Activated CD4-positive, alpha-beta T cell treated with anti-CD3 and anti-CD28 coated beads, Interleukin-2, amount 10 ng/mL, durations not matched to agents 7 days and 5 days (primary cell): ENCODE measurements at places on chromosomes 7 and 10. TPM values are rescaled to one million over a fixed set of nuclear protein-coding genes. Genes with fewer than 3 reads are reported as not detected.

GRCh38 chr7:153445641-153446040, 606.6 kb upstream of the DPP6 start:
- H3K27me3 ChIP-seq = no peaks in the 10 kb centered on the region
- DNase-seq = no peak
- H3K4me1 ChIP-seq = no peaks in the 10 kb centered on the region
- H3K27ac ChIP-seq = no peak overlapping the region

DNA sequence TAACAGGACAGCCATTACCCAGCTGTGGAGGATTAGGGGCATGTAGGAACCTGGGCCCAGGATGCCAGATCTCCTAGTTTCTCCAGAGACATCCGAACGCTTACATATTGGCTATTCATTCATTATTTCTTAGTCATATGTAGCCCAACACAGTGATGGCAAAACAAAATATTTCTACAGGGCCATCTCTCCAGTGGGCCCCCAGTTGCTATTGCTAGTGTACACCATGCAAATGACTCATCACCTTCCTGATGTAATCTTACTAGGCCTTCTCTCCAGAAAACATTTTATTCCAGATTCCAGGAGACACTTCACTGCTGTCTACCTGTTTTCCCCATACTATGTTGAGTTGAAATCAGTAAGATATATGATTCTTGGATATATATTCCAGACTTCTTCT, 201.7 kb downstream of the PLXDC2 start:
- no peaks in the 10 kb centered on the region for H3K36me3 ChIP-seq
- H3K27me3 ChIP-seq = no peaks in the 10 kb centered on the region
- H3K4me1 ChIP-seq = no peaks in the 10 kb centered on the region
- DNase-seq = no peak
- no peak overlapping the region for H3K4me3 ChIP-seq

NPY gene
- total RNA-seq = not detected

DGKI gene
- total RNA-seq = 0.06 TPM

DNA sequence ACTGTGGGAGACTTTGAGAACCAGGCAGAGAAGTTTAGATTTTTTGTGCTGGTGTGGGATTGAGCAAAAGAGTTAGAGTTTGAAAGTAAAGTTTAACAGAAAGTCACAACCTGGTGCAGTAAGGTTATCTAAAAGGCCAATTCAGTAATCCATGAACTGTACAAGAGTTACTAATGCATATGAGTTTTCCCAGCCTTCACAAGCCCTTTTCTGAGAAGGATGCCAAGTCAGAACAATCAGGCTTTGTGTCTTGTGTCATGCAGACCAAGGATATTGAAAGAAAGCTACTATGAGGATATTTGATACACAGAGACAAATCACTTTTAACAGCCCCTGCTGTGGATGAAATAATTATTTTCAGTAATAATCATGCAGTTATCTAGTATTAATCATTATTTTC, 68.8 kb upstream of the MYO3A start:
- H3K27ac ChIP-seq = no peak overlapping the region
- no peaks in the 10 kb centered on the region for H3K27me3 ChIP-seq
- H3K4me1 ChIP-seq = no peaks in the 10 kb centered on the region
- no peaks in the 10 kb centered on the region for H3K36me3 ChIP-seq
- DNase-seq = no peak

GRCh38 chr10:48508791-48509772, 95.8 kb downstream of the ARHGAP22 start:
- H3K27ac ChIP-seq = no peak overlapping the region
- H3K27me3 ChIP-seq = peaks cover 3% of the 10 kb centered on the region
- H3K4me1 ChIP-seq = no peaks in the 10 kb centered on the region
- H3K36me3 ChIP-seq = no peaks in the 10 kb centered on the region
- no peak for DNase-seq
- no peak overlapping the region for H3K4me3 ChIP-seq

DNA sequence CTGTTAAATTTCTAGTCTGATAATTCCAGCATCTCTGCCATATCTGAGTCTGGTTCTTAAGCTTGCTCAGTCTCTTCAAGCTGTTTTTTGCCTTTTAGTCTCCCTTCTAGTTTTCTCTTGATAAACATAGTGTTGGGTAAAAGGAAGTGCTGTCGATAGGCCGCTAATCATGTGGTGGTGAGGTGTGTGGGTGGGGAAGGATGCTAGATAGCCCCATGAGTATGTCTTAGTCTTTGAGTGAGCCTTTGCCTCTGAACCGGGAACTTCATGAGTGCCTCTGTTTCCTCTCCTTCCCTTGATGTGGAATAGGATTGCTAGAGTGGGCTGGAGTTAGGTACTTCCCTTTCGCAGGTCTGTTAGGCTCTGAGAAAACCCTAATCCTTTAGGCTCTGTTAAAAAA, 441.8 kb downstream of the INHBA start:
- DNase-seq = no peak
- H3K4me1 ChIP-seq = peaks cover 1% of the 10 kb centered on the region
- no peaks in the 10 kb centered on the region for H3K27me3 ChIP-seq
- no peak overlapping the region for H3K4me3 ChIP-seq

GRCh38 chr7:23335136-23335535, 36.0 kb downstream of the MALSU1 start:
- no peaks in the 10 kb centered on the region for H3K4me1 ChIP-seq
- H3K27ac ChIP-seq = no peak overlapping the region
- no peak overlapping the region for H3K4me3 ChIP-seq
- no peak for DNase-seq
- H3K27me3 ChIP-seq = peaks cover 19% of the 10 kb centered on the region
- H3K36me3 ChIP-seq = no peaks in the 10 kb centered on the region

GRCh38 chr10:77363210-77363609, 274.4 kb downstream of the KCNMA1 start:
- H3K27me3 ChIP-seq = no peaks in the 10 kb centered on the region
- no peaks in the 10 kb centered on the region for H3K4me1 ChIP-seq

- H3K4me3 ChIP-seq = peak overlapping the region; percentile 76
- peak overlapping the region; percentile 94 for H3K27ac ChIP-seq
- no peaks in the 10 kb centered on the region for H3K27me3 ChIP-seq
- DNase-seq = peak; percentile 84
Observed at GRCh38 chr7:99624484-99624883, 7.7 kb downstream of the ZSCAN25 start.

- no peak for DNase-seq
- no peak overlapping the region for H3K27ac ChIP-seq
- peaks cover 4% of the 10 kb centered on the region for H3K27me3 ChIP-seq
Observed at GRCh38 chr7:39721345-39721744, 98.0 kb downstream of the RALA start.

DNA sequence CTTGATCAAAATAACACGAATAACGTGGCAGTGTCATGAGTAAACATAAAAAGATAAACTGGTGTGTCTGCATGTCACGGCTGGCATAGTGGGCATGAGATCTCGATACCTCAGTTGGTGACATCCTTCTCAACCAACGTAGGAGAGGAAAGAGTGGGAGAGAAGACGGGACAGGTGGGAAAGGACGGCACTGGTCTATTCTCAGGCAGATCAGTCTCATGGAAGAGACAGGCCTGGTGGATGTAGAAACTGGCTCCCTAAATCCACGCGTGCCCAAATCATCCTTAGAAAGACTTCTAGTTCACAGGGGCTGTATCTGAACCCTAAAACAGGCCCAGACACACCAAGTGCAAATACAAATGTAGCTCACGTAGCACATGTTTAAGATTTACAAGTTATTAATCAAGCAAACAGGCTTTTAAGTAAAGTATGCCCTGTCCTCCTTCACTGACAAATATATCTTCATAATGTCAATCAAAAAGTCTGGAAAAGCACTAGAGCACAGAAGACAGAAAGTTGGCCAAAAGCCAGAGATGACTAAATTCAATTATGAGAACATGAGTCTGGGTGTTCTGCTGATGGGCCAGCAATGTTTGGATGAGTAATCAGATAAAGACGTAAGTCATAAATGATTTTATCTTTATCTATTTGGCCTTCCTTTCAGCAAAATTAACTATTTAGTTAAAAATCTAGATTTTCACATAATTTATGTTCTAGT, 56.3 kb downstream of the SFMBT2 start:
- H3K27ac ChIP-seq = no peak overlapping the region
- H3K27me3 ChIP-seq = no peaks in the 10 kb centered on the region
- H3K36me3 ChIP-seq = peaks cover 47% of the 10 kb centered on the region
- H3K4me3 ChIP-seq = no peak overlapping the region
- DNase-seq = no peak

DNA sequence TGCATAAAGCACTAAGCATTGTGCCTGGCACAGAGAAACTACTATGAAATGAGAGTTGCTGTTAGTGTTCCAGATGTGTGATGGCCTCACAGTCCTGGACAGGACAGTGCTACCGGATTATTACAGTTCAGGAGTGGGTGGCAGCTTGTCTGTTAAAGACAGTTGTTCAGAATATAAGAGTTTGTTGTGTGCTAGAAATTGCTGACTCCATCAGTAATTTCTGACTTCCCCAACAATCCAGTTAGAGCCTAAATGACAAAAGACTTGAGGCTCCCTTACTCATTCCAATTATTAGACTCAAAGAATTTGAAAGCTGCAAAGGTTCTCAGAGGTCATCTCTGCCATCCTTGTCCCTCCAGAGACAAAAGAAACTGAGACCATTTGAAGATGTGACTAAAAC, 34.3 kb upstream of the DNAJB12 start:
- H3K4me3 ChIP-seq = no peak overlapping the region
- H3K27ac ChIP-seq = no peak overlapping the region
- DNase-seq = no peak
- no peaks in the 10 kb centered on the region for H3K4me1 ChIP-seq
- H3K36me3 ChIP-seq = no peaks in the 10 kb centered on the region
- no peaks in the 10 kb centered on the region for H3K27me3 ChIP-seq

DNA sequence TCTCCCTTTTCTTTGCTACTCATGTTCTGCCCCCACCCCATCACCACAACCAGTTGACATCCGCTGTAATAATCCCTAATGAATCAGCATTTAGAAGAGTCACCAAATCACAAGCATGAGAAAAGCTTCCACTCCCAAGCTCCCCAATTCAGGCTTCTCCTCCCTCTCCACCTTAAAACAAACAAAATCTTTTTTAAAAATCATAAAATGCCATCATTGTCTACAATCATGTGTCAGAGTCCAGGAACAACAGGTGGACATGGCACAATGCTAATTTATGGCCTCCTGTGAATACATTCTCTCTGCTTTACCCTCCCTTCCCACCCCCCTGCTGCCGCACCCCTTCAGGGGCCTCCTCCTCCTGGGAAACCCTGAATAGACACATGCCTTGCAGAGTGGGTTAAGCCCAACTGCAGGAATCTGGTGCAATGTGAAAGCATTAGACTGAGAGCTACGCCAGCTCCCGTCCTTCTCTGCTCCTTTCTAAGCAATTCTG, 3.7 kb downstream of the LRRC4 start:
- H3K27ac ChIP-seq = no peak overlapping the region
- H3K4me1 ChIP-seq = peaks cover 9% of the 10 kb centered on the region
- peaks cover 15% of the 10 kb centered on the region for H3K36me3 ChIP-seq
- no peak for DNase-seq
- H3K27me3 ChIP-seq = peaks cover 10% of the 10 kb centered on the region

DNA sequence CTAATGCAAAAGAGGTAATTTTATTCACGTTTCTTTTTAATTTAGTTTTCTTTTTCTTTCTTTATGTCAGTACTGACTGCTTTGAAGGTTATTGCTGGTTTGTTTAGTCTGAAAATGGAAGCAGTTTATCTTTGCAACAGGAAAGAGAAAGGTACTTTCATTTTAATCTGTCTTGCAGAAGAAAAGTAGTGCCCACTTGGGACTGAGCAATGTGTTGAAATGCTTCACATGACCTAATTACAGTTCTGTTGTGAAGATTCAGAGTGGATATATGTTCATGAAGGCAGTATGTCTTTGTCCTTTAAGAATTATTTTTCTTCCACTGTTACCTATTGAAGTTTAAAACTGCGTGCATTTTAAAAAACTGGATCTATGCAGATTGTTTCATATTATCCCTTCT, 80.1 kb downstream of the ANKIB1 start:
- peaks cover 7% of the 10 kb centered on the region for H3K4me1 ChIP-seq
- peaks cover 13% of the 10 kb centered on the region for H3K36me3 ChIP-seq
- no peak for DNase-seq
- peak overlapping the region; percentile 54 for H3K27ac ChIP-seq
- H3K27me3 ChIP-seq = no peaks in the 10 kb centered on the region

OR9A2 gene
- total RNA-seq = not detected

DNA sequence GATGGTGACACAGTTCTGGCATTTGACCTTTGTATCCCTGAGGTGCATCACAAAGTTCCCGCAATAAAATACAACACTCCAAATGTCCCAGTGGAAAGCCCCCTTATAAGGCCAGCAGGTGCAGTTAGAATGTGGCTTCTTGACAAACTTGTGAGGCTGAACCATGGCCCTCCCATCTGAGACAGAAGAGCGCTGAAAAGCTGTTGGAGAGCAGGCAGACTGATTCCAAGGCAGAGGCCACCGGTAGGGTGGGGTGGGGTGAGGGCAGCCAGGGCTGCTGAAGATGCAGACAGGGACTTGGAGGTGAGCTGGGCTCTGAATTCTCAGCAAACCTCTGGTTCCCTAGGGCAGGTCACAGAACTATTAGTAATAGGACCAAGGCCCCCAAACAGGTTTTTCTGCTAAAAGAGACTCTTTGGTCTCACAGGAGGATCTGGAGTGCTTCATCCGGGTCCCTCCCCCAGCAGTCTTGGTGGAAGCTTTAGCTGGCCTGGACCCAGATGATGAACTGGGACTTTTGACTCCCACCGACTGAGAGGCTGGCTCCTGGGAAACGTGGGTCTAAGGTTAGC, 15.6 kb upstream of the CHST3 start:
- H3K4me3 ChIP-seq = no peak overlapping the region
- H3K27ac ChIP-seq = no peak overlapping the region
- H3K36me3 ChIP-seq = peaks cover 8% of the 10 kb centered on the region
- H3K4me1 ChIP-seq = no peaks in the 10 kb centered on the region

DNA sequence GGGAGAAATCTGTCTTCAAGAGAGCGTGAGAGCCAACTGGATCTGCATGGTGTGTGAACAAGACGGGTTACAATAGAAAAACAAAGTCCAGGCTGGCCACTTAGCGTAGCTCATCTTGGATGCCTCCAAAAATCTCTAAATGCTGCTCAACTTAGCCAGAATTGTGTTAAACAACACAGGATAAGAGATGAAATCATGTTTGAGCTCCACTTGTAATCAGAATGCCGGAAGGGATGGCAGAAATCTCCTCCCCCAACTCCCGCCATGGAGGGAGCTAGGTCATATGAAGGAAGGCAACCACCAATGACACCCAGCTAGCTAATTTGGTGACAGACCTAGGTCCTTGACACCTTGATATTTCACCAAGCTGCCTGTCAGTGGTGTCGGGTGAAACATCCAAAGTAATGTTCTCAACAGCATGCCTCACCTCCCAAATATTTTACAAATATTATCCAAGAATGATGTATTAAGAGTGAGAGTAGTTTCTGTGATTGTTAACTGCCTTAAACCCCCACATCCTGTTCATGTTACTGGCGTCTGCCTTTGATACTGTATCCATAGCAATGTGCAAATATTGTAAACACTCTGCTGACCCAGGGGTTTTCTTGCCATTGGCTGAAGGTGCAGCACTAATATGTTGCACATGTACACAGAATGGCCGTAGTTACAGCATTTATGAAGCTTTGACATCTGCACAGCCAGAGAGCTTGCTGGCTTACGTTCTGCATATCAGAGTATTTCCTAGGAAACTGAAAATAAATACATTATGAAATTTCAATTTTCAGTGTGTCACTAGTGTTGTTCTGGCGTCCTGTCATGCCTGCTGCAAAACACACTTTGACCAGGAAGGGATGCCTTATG, 25.8 kb downstream of the TMEM254 start:
- H3K4me3 ChIP-seq = no peak overlapping the region
- no peak for DNase-seq
- peaks cover 3% of the 10 kb centered on the region for H3K27me3 ChIP-seq
- no peak overlapping the region for H3K27ac ChIP-seq
- H3K4me1 ChIP-seq = peaks cover 4% of the 10 kb centered on the region
- no peaks in the 10 kb centered on the region for H3K36me3 ChIP-seq

- H3K4me3 ChIP-seq = no peak overlapping the region
- H3K4me1 ChIP-seq = peaks cover 15% of the 10 kb centered on the region
- no peak for DNase-seq
Observed at GRCh38 chr10:122995936-122996335, 12.7 kb downstream of the IKZF5 start.
